ENCODE measurements at places on chromosomes 11 and 22.

GRCh38 chr11:116445108-116446047 lies 327.4 kb downstream of the BUD13 start:
- DNase-seq = no peak

DNA sequence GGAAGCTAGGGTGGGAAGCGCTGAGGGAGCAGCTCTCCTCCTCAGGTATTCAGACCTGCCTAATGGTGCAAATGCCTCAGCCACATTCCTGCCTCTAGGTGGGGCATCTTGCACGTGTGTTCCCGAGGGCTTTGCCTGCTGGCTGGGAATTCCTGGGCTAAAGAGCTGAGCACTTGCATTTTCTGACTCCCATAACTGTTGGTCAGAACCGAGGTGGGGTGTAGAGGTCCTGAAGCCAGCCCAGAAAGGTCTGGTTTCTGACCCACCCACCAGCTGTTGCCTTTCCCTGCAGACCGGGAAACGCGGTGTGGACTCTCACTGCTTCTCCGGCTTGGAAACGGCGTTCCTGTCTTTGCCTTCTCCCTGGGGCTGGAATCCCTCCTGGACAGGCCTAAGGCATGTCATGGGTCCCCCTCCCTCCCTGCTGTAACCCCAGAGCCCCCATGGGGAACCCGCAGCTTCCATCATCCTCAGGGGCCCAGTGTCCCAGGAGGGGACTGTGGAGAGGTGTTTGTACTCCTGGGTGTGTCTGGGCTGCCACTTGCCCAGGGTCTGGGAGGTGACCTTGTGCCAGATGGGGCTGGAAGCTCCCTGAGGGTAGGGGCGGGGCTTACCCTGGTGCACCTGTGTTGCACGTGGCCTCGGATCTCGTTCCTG lies 24.0 kb upstream of the SMIM38 start:
- DNase-seq = peak; percentile 15

DNA sequence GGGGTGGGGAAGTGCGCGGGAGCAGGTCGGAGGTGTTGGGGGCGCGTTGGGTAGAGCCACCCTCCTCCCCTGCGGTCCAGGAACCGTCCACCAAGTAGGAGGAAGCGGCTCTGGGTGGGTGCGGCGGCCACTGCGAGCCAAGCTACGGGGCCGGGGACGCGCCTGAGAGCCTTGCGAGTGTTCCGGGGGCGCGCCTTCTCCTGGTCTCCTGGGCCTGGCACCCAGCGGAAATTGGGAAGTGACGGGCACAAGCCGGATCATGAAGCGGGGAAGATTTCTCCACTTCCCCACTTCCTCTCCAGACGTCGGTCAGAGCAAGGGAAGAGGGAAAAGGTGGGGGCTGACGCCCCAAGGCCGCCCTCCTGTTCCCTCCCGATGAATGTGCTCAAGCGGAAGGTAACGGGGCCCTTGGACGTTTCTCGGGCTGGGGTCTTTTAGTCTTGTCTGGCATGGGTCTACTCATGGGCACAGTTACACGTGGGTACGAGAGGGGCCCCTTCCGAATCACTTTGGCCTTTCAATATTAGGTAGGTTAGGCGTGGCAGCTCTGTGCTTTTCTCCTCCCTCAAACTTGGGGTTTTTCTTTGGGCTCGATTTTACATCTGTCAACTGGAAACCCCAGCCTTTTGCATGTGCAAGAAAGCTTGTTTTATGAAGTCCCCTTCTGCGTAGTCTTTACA lies 865 bp downstream of the RBM14 start:
- DNase-seq = no peak

- DNase-seq = no peak
These were observed 1630.8 kb upstream of the TENM4 start for GRCh38 chr11:81071606-81072005.

DNA sequence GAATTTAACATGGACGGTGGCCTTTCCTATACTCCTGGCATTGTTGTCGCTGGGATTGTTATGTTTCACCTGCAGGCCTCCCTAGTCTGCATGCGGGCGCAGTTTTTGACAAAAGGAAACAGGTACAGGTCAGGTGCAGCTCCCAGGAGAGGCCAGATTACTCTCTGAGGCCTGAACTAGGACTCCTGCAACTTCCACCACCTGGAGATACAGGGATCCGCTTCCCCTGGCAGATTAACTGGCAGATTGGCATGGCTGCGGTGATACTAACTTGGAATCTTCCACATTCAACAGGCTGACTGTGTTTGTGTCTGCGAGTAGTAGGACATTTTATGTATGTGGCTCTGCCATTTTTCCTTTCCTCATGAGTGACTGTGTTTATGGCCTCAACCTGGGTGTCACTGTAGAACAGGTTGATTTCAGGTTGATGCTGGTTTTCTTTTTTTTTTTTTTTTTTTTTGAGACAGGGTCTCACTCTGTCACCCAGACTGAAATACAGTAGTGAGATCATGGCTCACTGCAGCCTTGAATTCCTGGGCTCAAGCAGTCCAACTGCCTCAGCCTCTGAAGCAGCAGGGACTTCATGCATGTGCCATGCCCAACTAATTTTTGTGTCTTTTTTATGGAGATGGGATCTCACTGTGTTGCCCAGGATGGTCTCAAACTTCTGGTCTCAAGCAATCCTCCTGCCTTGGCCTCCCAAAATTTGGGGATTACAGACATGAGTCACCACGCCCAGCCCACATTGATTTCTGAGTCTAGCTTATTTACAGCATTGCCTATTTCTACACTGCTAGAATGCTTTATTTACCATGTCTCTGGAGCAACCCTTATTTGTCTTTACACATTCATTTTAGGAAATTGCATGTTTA lies 1.7 kb upstream of the USP28 start:
- DNase-seq = no peak

DNA sequence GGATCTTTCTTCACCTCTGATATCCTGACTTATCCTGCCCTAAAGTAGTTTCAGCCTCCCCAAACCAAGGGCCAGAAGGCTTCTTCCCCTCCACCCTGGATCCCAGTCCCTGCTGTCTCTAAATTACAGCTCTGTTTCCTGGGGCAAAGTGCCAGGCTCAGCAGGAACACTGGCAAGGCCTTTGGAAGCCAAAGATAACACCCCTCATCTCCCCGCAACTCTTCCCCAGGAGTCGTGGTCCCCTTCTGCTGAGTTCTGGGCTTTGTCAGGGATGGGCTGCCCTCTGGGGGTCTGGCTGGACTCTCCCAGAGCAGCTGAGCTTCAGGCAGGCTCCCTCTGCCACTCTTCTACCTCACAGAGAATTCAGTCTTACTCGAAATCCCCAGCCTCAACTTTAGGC lies 53.8 kb upstream of the AMPD3 start:
- DNase-seq = no peak

- no peak for DNase-seq
These were observed 1.5 kb upstream of the ANKRD13D start for GRCh38 chr11:67287355-67288197.

DNA sequence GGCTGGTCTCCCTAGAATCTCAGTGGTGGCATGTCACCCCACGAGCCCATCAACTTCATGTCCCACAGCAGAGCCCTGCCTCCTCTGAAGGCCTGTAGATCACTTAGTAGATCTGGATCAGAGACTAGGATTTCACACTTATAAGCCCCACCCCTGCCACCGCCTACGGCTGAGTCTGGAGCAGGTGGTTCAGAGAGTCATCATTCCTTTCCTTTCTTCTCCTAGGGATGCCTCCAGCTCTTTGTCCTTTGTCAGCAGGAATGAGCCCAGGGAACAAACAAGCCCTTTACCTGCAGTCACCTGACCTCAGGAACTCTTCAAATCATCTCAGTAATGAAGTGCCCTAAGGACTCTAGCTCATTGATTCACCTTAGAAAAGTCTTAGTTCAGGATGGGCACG lies 37.8 kb downstream of the SCGB1A1 start:
- DNase-seq = no peak

DNA sequence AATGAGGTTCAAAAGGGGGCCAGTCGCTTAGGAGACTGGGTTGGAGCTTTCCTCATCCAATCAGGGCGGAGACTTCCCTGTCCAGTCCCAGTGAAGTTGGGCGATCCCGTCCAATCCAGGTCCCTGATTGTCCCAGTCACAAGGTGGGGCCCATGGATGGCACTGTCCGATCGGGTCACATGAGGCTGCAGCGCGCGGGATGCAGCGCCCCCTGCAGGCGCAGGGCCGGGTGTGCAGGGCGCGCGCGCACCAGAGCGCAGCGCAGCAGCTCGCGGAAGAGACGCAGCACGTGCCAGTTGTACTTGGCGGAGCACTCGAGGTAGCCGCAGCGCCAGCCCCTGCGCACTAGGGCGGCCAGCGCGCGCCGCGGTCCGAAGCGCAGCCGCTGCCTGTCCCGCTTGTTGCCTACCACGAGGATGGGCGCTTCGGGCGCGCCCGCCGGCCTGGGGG lies 2.3 kb downstream of the RASL10A start:
- no peak for DNase-seq

GRCh38 chr11:1267441-1268100 lies 41.9 kb downstream of the TOLLIP start:
- no peak for DNase-seq

- no peak for DNase-seq
These were observed 3.1 kb upstream of the COMMD9 start for GRCh38 chr11:36292311-36292722.

DNA sequence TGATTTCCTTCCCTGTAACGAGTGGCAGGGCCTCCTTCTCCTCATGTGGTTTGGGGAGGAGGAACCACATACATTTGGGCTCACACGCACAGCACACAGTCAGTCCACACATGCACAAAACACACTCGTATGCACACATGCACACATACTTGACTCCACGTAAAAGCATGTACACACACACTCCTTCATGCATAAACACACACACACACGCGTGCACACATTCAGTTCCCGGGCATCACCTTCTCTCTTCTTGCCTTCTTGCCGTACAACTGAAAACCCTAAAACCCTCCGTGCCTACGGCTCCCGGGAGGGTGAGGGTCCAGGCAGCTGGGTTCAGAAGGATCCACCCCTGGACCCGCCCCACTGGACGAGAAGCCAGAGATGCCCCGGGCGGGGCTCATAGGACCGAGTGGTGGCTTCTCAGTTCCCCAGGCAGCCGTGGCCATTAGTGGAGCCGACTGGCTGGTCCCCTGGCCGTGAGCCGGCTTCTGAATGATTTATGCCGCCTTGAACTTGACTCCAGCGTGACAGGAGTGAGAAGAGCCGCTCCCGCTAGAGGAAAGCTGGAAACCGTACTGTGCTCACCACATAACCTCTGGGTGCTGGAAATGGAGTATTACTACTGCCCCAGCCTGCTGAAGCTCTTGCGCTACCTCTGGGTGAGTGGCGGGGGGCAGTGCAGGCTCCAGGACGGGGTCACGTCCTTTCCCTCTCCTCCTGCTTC lies 117.4 kb downstream of the KIAA1671 start:
- no peak for DNase-seq

DNA sequence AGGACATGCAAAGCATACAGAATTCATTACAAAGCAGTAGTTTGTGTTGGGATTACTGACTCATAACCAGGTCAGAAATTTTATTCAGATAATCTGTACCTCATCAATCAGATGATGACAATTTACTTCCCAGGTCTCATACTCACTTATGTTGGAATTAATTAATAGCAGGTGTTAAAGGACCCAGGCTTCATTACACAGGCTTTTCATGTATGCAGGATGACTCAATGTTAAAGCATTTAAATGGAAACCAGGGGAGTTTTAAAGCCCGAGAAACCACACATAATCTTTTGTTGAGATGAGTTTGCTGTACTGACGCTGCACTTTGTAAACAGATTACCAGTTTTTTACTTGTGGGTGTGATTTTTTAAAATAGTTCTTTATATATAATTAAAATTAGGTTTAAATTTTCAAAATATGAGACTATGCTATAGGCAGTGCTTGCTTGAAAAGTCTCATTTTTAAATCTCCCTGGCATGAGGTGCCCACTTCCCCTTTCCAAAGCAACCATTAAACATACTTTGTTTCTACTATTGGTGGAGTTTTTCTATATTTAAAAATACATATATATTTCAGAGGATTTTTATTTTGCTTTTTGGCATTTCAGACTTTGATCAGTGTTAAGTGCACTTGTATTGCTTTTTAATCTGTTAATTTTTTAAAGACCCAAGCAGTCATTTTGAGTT lies 41.0 kb downstream of the CEP57 start:
- DNase-seq = peak; percentile 71

- DNase-seq = no peak
These were observed 51.9 kb upstream of the EED start for GRCh38 chr11:86192519-86193257.

- DNase-seq = peak; percentile 17
These were observed 928 bp downstream of the FBXO7 start for GRCh38 chr22:32475468-32476010.

- DNase-seq = no peak
These were observed 582.2 kb downstream of the DLG2 start for GRCh38 chr11:85044911-85045310.

- no peak for DNase-seq
These were observed 50.9 kb downstream of the ARFGAP3 start for GRCh38 chr22:42805998-42806830.

- DNase-seq = no peak
These were observed 7.7 kb downstream of the MUC2 start for GRCh38 chr11:1082346-1082727.

DNA sequence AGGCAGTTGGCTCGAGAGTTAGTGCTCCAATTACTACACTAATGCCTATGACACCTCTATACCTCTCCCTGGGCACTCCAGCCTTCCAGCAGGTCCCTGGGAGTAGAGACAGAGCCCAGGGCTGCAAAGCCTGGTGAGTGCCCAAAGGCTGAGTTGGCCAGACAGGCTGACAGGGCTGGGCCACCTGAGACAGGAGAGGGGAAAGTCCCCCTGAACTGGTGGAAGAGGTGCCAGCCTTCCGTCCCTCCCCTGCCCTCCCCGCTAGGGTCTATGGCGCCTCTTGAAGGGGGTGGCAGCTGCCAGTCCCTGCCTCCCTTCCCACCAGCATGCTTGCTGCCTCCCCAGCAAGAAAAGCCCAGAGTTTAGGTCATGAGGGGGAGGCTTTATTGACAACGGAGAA lies 3.0 kb downstream of the KCNJ11 start:
- DNase-seq = no peak

DNA sequence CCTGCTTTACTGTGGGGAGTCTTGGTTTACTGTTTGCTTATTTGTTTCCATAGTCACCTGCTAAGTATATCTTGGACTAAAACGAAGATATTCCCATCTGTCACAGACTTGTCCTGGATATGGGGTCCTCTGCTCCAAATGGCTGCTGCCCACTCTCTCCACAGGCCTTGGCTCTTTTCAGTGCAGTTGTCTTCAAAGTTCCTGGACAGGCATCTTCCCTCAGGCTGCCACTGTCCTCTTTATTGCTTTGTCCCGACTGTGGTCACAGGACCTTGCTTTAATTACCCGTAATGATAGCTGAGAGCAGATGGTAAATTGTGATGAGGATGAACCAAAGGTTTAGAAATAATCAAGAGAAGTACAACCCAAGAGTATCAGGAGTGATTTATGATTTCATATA lies 713.9 kb upstream of the CCDC179 start:
- no peak for DNase-seq

GRCh38 chr11:64088162-64089026 lies 52.7 kb downstream of the FLRT1 start:
- no peak for DNase-seq

DNA sequence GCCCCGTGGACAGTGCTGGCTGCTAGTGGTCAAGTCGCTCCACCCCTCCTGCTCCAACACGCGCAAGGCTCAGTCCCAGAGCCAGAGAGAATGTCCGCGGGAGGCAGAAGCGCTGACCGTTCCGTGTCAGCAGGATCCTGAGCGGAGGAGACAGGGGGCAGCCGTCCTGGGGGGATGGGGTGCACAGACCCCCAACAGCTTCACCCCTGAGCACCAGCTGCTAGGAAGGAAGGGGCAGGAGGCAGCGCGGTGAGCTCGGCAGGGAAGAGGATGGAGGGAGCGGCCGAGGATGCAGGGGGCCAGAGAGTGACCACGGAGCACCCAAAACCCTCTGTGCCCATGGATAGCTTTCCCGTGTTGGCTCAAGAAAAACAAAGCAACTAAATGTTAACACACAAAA lies 6.4 kb upstream of the TTLL8 start:
- no peak for DNase-seq
